ENCODE measurements at places on chromosomes 5 and 9.
A peak's percentile ranks its signal among the peaks of the same experiment; 100 is the strongest.

DNA sequence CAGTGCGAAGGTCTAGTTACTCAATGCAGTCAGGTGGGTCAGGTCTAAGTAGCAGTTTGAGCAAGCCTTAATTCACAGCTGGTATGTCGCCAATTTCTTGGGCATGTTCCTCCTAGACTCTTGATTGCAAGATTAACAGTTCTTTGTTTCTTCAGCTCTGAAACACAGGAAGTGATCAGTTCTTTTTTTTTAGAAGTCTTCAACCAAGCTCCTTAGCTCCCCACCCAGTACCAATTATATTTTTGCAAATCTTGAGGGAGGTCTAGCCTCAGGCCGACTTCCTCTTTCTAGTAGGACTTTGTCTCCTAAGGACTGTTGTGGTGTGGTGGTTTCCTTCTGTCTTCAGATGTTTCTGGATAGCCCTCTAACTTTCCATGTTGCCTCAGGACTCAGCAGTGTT lies 2054.2 kb downstream of the MAT2B start:
- no peak for DNase-seq

DNA sequence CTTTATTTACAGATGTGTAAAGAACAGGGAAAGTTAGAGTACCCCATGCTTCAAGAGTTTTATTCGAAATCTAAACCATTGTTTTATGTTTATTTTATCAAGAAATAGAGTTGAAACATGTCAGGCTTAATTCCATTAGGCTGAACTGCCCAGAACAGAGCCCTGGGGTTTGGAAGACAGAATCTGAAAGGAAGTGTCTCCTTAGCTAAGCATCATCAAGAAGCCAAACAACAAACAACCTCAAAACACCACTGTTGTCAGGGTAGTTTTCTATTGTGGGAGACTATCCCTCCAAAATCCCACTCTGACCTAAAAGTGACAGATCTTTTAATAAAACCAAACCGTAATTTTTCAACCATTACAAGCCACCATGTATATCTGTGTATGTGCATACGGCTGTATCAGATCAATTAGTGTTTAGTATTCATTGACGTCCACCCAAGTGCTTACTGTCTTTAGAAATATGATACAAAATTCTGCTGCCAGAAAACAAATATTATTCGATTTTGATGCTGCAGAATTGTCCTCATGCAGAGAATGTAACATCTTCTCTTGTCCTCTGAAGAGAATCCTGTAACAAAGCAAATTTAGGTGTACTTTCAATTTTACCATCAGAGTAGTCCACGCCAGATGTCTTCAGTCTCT lies 271.9 kb upstream of the TMEM161B start:
- DNase-seq = no peak

- no peak for DNase-seq
Observed at GRCh38 chr9:70112981-70113380, 69.3 kb downstream of the MAMDC2 start.

DNA sequence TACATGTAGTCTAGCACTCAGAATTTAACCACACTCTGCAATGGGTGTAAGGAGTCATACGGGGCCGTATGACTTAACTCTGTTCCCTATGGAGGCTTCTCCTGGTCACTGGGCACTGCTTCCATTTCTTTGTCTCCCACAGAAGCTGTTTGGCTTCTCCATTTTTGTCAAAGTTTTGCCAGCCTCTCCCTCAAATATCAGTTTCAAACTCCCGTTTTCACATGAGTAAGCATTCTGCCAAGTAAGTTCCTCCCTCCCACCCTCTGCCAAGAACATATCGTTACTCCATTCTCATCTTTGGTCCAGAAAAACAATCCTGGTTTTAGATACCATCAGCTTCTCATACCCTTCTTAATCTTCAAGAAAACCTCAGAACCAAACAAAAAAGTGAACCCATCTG lies 6.1 kb downstream of the AFAP1L1 start:
- DNase-seq = no peak

GRCh38 chr5:73483676-73484075 lies 14.6 kb upstream of the BTF3 start:
- DNase-seq = no peak

DNA sequence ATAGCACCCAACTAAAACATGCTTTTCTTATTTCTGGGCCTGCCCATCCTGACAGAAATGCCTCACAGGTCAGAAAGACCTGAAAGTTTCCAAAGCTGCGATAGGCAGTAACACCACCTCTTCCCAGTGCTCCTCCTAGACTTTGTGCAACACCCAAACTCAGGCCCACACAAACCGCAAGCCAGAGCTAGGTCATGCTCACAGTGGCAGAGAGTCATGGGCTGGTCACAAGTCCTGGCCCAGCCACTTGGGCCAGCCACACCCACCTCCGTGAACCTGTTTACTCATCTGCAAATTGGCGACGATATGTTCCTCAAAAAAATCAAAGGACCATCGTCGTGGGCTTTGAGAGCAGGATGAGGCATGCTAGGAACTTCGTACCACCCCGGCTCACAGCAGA lies 44.0 kb upstream of the SLC25A51 start:
- DNase-seq = no peak

- no peak for DNase-seq
Observed at GRCh38 chr5:37002176-37002751, 125.7 kb downstream of the NIPBL start.

- no peak for DNase-seq
Observed at GRCh38 chr5:97529354-97529985, 346.4 kb upstream of the RIOK2 start.

DNA sequence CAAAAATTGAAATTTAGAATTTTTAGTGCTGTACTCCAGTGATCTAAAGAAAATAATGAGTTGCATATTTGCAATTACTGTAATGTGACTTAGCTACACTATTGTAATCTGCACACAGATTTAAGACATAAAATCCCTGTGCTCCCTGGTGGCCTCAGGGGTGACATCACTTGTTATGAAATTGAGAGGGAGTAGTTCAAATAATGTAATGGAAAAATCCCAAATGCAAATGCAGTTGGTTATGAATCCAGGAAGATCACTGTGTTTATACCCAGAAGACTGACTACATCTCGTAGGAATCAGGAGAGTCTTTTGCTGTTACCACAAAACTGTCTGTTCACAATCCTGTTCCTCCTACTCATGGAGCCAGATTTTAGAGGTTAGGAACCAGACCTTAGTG lies 178.7 kb upstream of the FBXL17 start:
- DNase-seq = no peak

DNA sequence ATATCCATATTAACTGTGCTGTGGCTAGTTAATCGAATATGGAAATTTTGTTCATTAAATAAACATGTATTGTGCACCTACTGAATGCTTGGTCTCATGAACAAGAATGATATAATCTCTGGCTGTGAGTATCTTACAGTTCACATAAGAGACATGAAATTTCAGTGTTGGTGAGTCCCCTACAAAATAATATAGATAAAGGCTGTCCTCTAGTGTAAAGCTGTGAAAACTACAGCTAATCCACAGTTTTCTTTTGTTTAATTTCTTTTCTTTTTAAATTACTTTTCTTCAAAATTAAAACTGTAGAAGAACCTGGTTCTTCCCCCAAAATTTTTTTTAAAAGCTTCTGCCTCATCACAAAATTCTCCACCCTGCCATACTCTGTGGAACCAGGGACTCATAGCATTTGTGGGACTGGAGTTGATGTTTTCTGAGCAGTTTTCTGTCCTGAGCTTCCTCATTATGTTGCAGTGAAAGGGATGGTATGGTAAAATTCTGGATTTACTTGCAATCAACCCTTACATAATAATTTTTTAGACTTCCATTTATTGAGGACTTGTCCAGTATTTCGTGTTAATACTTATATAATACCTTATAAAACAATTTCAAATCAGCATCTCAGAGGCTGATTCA lies 135.0 kb downstream of the STK32A start:
- DNase-seq = no peak

GRCh38 chr9:116541402-116541801 lies 145.7 kb upstream of the TRIM32 start:
- DNase-seq = no peak

- no peak for DNase-seq
Observed at GRCh38 chr5:103894882-103895281, 332.3 kb upstream of the NUDT12 start.

GRCh38 chr5:3373391-3373790 lies 222.2 kb upstream of the IRX1 start:
- DNase-seq = no peak

- DNase-seq = no peak
Observed at GRCh38 chr5:22852807-22853660, at the start of gene CDH12. TSS of gene CDH12 (minus strand) at chr5:22853344.

GRCh38 chr5:34869256-34869655 lies 30.3 kb downstream of the TTC23L start:
- DNase-seq = no peak

- DNase-seq = no peak
Observed at GRCh38 chr9:126317513-126317912, 9.1 kb upstream of the MVB12B start.

DNA sequence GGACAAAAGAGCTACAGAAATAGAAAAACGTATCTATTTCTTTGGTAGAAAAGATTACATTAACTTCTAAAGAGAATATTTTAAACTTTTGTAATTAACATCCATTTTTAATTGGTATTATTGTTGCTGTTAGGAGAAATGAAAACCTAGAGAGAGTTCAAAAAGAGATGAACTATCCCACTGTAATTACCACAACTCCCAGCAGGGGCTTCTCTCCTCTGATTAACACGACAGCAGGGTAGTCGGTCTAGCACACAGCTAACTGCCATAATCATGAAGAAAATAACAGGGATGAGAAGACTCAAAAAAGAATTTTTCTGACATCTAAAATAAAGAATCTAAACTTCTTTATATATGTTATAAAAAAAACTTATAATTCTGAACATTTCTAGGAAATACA lies 86.2 kb upstream of the CDH9 start:
- DNase-seq = no peak

- DNase-seq = no peak
Observed at GRCh38 chr5:190366-191035, 794 bp upstream of the LRRC14B start.

GRCh38 chr5:77882670-77883257 lies 106.6 kb upstream of the TBCA start:
- DNase-seq = peak; percentile 4

GRCh38 chr9:129006328-129007034 lies 21.6 kb downstream of the SH3GLB2 start:
- peak; percentile 18 for DNase-seq

GRCh38 chr5:170818232-170818631 lies 34.7 kb downstream of the GABRP start:
- DNase-seq = no peak

GRCh38 chr5:89756955-89757354 lies 652.6 kb downstream of the CETN3 start:
- no peak for DNase-seq

- no peak for DNase-seq
Observed at GRCh38 chr5:87746341-87746740, 333.6 kb upstream of the CCNH start.

GRCh38 chr9:137969008-137969407 lies 91.4 kb downstream of the CACNA1B start:
- no peak for DNase-seq

GRCh38 chr5:97548739-97549080 lies 365.7 kb upstream of the RIOK2 start:
- DNase-seq = no peak

- no peak for DNase-seq
Observed at GRCh38 chr5:1720396-1721110, 79.1 kb downstream of the MRPL36 start.

- DNase-seq = no peak
Observed at GRCh38 chr5:10621832-10622231, 58.0 kb downstream of the ANKRD33B start.

GRCh38 chr5:133421394-133421793 lies 190.9 kb downstream of the FSTL4 start:
- DNase-seq = no peak

GRCh38 chr5:96083361-96083881 lies 121.8 kb upstream of the ELL2 start:
- no peak for DNase-seq

GRCh38 chr5:141338538-141339306 lies at the start of gene PCDHGA2:
TSS of gene PCDHGA2 (plus strand) at chr5:141338760.
- DNase-seq = no peak

All from stimulated activated CD8-positive, alpha-beta memory T cell treated with anti-CD3 and anti-CD28 coated beads, Interleukin-15, amount 100 ng/mL, for 48 hours (primary cell).